NCI-H2107 (cell line): ENCODE measurements at places on chromosomes 1 and 21.

GRCh38 chr1:226781937-226782609 lies 43.0 kb upstream of the ITPKB start:
- no peak for DNase-seq

DNA sequence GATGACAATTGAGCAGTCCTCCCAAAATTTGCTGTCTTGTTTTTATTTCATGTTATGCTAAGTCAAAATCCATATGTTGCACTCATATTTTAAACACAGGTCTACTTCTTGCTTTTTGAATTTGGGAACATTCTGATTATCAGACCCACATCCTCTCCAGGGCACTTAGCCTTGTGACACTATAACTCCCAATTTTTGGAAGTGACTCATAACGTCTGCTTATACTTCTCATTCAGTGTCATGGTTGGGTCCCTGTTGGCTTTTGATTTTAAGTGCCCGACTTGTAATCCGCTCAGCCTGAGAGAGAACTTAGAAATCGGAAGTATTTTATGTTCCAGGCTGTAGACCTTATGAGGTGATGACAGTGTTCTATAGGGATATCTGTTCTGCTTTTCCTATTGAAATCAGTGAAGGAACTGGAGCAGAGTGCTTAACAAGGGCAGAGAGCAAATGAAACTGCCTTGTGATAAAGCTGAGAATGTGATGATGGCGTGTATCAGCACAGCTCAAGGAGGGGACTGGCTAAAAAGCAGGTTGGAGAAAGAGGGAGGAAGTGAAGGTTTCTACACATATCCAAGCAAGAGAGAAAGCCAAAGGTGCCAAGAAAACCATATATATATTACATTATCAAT lies 136.0 kb downstream of the HLX start:
- no peak for DNase-seq

DNA sequence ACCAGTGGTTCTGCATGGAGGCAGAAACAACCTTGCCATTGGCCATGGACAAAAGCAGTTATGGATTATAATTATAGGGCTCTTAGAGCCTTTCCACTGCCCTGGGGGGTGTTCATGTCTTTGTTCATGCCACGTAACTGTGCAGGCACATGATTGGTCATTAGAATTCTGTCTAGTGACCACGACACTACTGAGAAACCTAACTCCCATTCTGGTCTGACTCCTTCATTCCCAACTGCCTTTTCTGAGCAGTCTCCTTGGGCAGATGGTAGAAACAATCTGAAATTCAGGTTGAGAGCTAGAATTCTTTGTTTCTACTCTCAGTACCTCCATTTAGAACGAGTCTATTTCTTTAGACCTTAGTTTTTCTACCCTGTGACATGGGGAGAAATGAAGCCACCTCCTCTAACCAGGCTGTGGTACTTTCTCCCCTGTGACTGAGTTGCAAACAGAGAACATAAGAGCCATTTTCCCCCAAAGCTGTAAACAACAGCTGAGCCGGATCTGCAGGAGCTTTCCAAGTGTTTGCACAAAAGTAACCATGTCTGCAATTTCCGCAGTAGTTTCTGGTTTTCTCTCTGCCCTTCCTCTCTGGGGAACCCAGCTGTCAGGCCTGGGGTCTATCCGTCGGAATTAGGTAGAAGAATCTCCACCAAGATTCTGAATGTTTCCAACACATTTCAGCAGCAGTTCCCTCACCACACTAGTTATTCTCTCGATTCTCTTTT lies 37.7 kb upstream of the IPO9 start:
- no peak for DNase-seq

- no peak for DNase-seq
Observed at GRCh38 chr1:50667710-50668356, 244.6 kb upstream of the DMRTA2 start.

- DNase-seq = no peak
Observed at GRCh38 chr1:223077247-223077833, 65.7 kb downstream of the TLR5 start.

DNA sequence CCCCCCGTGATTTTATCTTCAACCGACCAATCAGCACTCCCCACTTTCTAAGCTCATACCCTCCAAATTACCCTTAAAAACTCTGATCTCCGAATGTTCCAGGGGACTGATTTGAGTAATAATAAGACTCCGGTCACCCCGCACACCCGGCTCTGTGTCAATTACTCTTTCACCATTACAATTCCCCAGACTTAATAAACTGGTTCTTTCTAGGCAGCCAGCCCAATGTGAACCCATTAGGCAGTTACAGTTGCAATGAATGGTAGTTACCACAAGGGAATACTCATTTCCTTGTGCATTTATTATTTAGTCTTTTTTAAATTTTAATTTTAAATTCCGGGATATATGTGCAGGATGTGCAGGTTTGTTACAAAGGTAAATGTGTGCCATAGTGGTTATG lies 177.9 kb downstream of the HFM1 start:
- no peak for DNase-seq
